ENCODE measurements at places on chromosomes 6 and 20.

DNA sequence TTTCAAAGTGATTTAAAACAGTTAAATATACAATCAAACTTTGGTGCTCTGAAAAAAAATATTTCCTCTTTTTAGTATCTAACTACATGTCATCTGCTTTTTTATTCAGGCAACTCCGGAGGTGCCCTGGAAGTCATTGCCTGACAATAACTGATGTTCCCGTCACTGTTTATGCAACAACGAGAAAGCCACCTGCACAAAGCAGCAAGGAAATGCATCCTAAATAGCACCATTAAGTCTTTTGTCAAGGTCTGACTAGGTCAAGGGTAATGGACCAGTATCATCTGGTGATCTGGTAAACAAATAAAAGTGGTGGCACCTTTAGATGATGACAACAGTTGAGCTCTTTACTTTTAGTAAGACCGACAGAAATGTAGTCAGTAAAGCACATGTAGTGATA lies 13.2 kb downstream of the FAM229B start:
- DNase-seq = no peak

DNA sequence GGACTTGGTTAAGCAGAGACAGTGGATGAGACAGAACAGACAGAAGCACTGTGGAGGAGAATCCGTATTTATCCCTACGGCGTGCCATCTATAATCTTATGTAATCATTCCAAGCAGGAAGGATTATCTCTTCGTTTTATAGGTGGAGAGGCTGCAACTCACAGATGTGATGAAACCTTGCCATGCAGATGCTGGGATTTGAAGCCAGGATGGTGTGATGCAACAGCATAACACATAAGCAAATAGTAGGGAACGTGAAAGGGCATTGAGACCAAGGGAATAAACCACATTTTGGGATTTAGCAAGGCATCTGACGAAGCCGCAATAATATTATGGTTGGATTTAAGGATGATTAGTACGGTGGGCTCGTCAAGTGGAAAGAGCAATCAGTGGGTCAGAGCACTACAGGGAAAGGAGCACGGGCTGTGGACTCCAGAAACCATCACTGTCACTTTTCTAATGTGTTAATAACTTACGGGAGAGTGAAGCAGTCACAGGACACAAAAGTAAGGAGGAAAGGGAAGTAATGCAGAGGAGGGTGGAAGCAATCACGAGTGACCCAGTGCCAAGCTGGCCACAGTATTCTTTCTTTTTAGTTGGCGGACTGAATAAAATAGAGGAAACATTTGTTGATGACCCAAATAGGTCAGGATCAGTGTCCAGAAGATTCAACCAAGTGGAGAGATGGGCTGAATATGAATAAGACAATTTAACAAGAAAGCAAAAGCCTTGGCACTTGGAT lies 119.6 kb upstream of the EDN1 start:
- DNase-seq = no peak

GRCh38 chr20:25049261-25050060 lies 8.5 kb downstream of the ACSS1 start:
- no peak for DNase-seq

- no peak for DNase-seq
These were observed 60.5 kb downstream of the DST start for GRCh38 chr6:56582236-56582635.

GRCh38 chr6:154257067-154257466 lies 99.5 kb downstream of the IPCEF1 start:
- DNase-seq = no peak

DNA sequence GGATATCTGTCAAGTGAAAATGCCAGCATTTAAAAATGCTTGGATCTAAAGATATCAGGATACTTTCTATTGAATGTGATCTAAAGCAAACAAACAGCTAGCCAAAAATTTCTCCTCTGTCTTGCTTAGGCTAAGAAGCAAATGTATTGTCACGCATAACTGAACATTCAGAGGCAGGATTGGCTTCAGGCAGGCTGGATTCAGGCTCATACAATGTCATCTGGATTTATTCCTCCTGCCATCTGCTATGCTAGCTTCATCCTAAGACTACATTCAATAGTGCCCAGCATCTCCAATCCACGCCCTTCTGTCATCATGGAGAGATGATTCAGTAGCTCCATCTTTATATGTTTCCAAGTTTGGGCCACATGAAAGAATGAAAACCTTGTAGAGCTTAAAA lies 27.1 kb downstream of the PFDN4 start:
- DNase-seq = no peak

- no peak for DNase-seq
These were observed 24.6 kb upstream of the CLIC5 start for GRCh38 chr6:46040288-46040687.

DNA sequence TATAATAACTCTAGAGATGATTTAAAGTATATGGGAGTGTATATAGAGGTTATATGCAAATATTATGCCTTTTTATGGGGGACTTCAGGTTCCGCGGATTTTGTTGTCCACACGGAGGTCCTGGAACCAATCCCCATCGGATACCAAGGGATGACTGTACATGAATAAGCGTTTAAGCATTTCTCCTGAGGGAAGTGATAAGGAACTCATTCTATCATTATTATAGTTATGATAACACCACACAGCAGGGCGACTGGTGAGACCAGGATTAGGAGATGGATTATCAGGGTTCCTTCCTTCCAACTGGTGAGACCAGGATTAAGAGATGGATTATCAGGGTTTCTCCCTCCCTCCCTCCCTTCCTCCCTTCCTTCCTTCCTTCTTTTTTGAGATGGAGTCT lies 6.6 kb downstream of the ECI2 start:
- no peak for DNase-seq

GRCh38 chr20:19740512-19740911 lies 17.5 kb upstream of the RIN2 start:
- no peak for DNase-seq

- no peak for DNase-seq
These were observed 88.4 kb downstream of the OLIG3 start for GRCh38 chr6:137405806-137406205.

DNA sequence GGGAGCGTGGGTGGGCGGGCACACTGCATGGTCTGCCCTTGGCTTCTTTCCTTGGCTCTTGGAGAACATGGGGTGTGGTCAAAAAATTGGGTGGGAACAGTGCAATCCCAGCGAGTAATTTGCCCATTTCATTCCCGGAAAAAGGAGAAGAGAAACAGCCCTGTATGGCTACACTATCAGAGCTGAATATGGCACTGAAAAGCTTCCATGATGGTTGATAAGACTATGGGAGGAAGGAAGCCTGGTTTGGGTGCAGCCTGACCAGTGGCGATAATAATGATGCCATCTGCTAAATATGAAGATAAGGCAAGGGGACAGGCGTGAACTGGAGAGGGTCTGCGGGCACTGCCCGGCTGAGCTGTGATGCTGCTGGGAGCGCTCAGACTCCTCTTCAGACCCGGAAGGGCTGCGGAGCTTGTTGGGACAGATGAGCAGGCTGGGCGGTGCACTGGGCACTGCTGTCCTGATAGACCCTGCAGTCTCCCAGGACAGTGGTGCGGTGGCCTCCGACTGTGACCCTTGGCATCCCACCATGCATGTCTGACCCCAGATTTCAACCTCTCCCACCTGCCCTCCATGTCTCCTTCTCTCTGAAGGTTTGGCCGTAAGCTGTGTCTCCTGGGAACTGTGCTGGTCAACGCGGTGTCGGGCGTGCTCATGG lies 10.2 kb downstream of the SLC22A1 start:
- no peak for DNase-seq

DNA sequence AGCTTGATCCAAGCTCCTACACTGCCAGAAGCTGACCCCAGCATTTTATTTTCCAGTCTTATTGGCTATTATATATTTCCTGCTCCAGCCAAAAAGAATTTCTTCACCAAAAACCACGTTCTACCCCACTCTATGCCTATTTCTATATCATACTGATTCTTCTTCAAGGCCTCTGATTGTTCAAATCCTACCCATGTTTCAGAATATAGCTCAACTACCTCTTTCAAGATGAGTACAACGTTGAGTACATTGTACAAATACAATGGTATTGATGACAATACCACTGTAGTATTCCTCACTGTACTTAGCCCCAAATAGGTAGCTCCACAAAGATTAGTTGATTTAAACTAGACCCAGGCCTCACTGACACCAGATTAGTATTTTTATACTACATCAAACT lies 31.0 kb downstream of the ASCC3 start:
- DNase-seq = no peak

DNA sequence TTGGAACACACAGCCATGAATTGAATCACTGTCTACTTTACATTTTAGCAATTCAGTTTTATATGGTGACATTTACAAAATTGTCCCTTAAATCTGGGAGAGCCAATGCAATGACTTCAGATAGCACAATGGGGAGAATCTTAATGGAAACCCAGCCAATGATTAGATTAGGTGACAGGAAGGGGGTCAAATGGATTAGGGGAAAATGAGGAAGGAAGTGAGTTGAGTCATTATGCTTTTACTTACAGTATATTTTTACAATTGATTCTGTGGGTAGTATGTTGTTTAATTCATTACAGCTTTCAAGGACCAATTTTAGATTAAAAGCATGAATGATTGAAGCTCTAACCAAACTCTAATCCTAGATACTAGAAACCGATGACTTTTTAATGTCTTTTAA lies 229.8 kb downstream of the SOX4 start:
- DNase-seq = no peak

- DNase-seq = no peak
These were observed 35.5 kb upstream of the ME1 start for GRCh38 chr6:83466328-83466727.

DNA sequence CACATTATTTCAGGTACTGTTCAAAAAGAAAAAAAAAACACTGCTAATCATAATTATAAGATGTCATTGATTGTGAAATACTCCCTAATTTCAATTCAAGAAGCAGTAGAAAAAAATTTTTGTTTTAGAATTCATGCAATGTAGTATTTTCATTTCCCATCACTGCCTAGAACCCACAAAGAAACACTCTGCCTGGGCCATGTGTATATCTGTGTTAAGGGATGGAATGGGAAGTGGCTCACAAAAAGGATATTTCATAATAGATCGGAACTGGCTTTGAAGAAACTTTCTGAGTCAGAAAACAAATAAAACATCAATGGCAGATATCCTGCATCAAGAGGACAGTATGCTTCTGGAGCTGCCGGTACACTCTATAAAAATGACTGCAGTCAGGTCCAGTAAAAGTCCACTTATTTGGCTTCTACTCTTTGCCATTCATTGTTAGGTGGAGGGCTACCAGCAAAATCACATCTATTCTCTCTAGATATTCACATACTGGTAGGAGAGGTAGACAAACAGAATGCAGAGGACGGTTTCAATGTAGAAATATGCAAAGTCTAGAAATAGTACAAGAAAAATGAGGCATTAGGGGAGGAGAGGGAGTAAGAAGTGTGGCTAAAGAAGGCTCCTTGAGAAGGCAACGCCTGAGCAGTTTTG lies 135.0 kb upstream of the TNFAIP3 start:
- DNase-seq = no peak

GRCh38 chr6:18117136-18117535 lies 5.3 kb downstream of the NHLRC1 start:
- no peak for DNase-seq

GRCh38 chr20:57257701-57258453 lies 8.6 kb downstream of the BMP7 start:
- no peak for DNase-seq

- DNase-seq = no peak
These were observed 102.3 kb downstream of the HTR1B start for GRCh38 chr6:77361018-77361417.

DNA sequence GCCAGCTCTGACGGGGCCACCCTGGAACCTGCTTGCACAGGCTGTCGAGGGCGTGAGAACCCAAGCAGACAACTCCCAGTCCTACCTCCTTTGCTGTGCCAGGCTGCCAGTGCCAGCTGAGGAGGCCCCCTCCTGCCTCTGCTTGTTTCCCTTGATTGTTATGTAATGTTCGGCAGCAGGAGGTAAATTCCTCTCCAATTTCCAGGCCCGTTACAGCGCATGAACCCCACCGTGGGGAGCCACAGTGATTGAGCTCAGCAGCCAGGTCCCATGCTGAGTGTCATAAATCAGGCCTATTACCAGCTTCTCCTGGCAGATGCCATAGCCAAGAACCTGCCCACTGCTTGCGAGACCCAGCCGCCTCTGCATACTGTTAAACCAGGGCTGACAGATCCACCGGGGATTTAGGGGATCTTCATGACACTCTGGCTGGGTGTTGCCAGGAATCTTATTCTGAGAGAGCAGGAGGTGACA lies 320.5 kb downstream of the DHX35 start:
- DNase-seq = no peak

GRCh38 chr6:164531736-164532135 lies 777.7 kb downstream of the C6orf118 start:
- no peak for DNase-seq

- no peak for DNase-seq
These were observed 22.8 kb upstream of the TAF4 start for GRCh38 chr20:62088258-62089127.

DNA sequence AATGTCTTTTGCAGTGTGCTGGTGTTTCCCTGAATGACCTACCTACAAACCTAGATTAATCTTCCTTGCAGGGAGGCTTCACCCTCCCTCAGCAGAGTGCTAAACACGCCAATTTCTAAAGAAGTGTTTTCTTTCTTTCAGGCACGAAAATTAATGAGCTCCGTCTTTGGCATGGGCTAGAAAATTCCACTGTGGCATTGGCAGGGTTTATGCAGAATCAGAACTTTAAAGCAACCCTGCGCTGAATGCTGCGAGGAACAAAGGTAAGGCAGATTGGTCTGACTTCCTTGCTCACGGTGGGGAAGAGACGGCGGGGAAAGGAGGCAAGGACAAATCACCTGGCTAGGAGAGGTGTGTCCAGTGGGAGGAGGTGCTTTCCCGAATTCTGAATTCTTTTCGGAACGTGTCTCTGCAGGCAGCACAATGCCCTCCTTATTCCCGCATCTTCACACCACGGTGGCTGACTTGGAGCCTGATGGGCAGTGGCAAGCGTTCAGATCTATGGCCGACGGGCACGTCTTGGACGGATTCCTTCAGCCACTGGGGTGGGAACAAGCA lies 6.2 kb upstream of the BANF2 start:
- DNase-seq = no peak

GRCh38 chr6:152642578-152643375 lies 5.6 kb upstream of the SYNE1 start:
- DNase-seq = no peak

- DNase-seq = no peak
These were observed 33.5 kb downstream of the DLL1 start for GRCh38 chr6:170257376-170257775.

- DNase-seq = peak; percentile 44
These were observed 146.5 kb downstream of the ZDHHC14 start for GRCh38 chr6:157527471-157527907.

- DNase-seq = no peak
These were observed 116.5 kb upstream of the LAMP5 start for GRCh38 chr20:9397928-9398327.
